AG04449 (cell line): ENCODE measurements at places on chromosomes 11 and 22.

- DNase-seq = no peak
Observed at GRCh38 chr11:94803491-94803890, 35.3 kb downstream of the AMOTL1 start.

GRCh38 chr11:102197670-102198139, 87.5 kb downstream of the YAP1 start:
- no peak for DNase-seq

DNA sequence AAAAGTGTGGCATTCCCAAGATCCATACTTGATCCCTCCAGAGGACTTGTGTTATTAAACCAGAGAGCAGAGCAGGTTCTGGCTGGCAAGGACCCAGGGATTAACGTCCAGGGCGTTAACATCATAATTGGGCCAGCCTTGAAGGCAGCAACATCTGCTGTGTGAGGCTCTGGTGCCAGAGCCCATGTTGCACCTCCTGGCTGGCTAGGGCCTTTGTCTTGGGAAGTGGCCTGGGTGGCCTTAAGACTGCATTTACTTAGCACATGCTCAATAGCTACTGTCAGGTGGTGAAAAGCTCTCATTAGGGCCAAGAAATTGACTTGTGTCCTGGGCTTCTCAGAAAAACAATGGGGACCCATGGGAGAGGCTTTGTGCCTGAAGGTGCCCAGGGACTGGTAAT, 66.6 kb downstream of the CACNG2 start:
- DNase-seq = no peak

GRCh38 chr11:59069087-59069486, 17.0 kb upstream of the GLYATL1B start:
- DNase-seq = no peak

GRCh38 chr22:42442748-42443147, 10.5 kb upstream of the NFAM1 start:
- DNase-seq = no peak

DNA sequence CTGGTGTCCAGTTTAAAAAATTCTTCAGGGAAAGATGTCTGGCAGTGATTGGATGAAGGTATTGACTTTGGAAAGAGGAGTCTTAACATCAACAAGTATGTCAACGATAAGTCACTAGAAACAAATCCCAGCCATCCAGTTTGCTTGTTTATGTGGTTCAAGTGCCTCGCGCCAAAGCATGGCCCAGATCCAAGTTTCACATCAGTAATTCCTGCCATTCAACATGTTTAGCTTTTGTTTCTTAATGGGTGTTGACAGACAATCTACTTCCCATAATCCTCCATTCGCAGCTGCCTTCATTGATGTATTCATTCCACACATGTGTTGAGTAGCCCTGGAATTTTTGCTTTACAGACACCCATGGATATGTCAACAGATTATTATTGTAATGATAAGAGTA, 77.8 kb downstream of the UBASH3B start:
- no peak for DNase-seq

DNA sequence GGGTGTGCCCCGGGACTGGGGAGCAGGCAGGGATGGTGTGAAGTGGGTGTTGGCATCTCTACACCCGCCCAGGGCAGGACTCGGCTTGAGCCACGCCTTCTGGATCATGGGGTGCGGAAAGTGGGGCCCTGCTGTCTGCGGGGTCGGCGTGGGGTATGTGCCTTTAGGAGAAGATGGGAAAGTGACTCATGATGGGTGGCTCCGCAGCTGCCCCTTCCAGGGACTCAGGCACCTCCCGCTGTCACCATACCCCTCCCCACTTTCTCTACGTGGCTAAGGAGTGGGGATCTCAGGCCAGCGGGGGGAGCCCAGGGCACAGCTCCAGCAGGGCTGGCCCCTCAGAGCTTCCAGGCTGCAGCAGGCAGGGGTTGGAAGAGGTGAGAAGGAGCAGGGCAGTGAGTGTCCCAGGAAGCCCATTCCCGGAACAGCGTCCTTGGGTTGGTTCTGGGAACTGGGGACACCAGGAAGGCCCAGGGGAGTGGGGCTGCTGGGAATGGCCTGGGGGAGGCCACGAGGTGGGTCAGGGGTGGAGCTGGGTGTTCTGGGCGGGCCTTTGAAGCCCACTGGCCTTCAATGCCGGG, 102.9 kb upstream of the FGF3 start:
- no peak for DNase-seq

DNA sequence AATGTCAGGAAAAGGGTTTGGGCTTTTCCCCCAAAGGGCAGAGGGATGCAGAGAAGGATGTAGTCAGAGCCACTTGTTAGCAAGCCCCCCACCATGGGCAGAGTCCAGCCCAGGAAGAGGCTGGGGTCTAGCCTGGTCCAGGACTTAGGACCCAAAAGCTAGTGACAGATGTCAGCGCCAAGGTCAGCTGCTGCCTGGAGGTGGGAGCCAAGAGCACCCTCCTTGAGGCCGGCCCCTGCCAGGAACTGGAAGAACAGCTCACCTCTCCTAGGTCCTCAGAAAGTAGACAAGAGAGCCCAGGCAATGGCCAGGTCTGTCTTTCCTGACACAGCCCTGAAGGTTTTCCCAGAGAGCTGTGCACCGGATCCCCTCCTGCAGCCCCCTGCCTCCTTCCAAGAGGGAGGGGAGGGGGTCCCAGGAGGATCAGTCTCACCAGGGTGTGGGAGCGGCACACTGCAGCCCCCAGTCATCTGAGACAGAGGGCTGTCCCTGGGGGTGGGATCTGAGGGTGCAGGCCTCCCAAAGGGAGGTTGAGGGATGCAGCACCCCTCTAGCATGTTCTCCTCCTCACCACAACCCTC, 14.6 kb upstream of the ARHGEF17 start:
- DNase-seq = no peak

- no peak for DNase-seq
Observed at GRCh38 chr22:43600265-43600664, 188.5 kb downstream of the MPPED1 start.

DNA sequence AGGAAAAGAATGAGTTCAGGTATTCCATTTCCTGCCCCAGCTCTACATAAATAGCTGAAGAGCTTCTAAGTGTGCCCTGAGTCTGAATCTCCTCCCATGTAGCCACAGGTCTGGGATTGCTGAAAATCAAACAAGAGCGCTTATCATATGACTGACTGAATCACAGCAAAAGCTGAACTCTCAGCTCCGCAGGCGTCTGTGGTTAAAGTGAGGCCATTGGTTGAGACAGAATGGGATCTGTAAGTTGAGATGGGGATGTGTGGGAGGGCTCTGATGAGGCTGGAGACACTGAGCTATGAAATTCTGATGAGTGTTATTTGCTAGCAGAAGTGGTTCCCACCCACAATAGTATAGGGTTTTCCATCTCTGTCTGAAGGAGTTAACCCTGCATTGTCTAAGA, 637.0 kb downstream of the OPCML start:
- DNase-seq = no peak

DNA sequence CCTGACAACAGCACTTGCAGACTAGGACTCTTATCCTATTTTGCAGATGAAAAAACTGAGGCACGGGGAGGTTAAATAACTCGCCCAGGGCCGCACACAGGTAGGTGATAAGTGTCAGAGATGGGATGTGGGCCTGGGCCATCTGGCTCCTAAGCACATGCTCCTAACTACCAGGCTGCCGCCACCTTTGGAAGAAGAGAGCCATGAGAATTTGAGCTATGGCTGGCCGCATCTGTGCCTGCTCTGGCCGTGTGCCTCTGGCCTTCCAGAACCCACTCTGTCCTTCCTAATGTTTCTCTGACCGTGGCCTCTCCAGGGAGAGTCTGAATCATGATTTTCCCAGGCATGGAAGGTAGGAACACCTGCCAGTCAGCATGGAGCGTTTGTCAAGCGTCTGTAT, 15.3 kb upstream of the IL2RB start:
- DNase-seq = no peak

- DNase-seq = no peak
Observed at GRCh38 chr22:45942787-45943493, 34.0 kb downstream of the WNT7B start.

DNA sequence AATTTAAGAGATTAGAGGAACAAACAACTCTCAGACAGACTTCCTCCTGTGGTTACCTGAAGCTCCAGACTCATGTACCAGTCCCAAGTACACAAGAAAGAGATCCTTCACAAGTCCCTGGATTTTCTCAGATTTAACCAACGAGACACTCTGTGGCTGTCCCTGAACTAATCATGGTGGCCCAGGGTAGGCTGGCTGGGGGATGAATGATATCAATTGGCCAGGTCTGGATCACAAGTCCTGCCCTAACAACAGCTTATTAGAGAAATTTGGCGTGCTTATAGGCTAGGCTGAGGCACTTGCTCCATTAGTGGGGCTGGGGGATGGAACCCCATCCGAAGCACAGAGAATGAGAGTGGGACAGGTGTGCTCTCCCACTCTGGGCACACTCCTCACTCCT, 22.1 kb downstream of the HEPHL1 start:
- no peak for DNase-seq

- no peak for DNase-seq
Observed at GRCh38 chr11:37770145-37770544, 1172.1 kb upstream of the RAG2 start.

DNA sequence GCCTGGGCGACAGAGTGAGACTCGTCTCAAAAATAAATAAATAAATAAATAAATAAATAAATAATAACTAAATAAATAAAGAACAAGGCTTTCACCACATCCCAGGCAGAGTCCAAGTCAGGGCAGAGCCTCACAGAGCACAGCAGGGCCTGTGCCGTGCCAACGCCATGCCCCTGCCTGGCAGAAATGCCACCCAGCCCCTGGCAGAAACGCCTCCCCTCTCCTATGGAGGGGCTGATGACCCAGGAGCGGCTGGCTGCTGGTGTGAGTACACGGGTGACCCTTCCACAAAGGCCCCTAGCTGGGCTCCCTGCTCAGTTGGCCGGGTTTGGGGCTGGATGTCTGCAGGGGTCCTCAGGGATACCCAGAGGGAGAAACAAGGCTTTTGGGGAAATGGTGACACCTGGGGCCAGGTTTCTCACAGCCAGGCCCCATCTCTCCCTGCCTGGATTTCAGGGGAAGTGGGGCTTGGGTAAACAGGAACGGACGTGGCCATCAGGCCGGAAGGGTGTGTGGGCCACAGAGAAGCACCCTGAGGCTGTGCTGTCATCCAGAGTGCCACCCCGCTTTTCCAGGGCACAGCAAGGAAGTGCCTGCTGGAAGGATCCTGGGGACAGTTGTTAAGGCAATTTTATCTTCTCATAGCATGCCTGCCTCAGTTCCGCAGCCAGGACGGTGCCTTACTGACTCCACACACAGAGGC, 5.1 kb downstream of the BID start:
- no peak for DNase-seq

DNA sequence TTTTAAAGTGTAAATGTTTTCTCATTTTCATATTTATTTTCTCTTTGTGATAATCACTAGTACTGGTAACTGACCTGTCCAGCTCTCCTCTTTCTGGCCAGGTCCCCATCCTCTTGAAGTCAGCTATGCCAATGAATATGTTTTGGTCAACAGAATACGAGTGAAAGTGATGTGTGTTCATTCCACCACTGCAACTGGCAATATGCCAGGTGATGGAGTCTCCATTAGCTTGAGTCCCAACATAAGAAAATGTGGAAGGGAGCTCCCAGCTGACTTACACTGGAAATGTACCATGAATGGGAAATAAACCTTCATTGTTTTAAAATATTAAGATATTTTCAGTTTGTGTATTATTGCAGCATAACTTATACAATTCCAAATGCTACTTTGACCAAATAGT, 75.8 kb downstream of the CCDC34 start:
- DNase-seq = no peak

DNA sequence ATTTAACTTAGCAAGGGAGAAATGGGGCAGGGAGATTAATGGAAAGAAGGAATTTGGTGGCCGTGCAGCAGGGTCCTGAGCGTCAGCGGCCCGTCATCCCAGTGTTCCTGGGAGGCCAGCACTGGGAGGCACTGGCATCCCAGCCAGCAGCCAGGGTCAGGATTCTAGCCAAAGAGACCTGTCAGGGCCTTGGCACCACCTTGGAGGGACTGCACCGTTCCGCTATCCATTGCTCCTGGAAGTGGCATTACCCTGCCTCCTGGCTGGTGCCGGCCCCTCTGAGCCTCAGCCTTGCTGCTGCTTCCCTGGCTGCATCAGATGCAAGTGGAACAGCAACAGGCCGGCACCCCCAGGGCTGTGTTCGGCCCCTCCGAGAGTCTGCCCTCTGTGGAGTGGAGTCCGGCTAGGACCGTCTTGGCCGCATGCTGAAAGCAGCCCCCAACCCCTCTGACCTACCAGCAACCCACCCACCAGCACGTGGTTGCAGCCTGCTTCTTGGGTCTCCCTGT, 30.1 kb downstream of the RASD2 start:
- DNase-seq = no peak

DNA sequence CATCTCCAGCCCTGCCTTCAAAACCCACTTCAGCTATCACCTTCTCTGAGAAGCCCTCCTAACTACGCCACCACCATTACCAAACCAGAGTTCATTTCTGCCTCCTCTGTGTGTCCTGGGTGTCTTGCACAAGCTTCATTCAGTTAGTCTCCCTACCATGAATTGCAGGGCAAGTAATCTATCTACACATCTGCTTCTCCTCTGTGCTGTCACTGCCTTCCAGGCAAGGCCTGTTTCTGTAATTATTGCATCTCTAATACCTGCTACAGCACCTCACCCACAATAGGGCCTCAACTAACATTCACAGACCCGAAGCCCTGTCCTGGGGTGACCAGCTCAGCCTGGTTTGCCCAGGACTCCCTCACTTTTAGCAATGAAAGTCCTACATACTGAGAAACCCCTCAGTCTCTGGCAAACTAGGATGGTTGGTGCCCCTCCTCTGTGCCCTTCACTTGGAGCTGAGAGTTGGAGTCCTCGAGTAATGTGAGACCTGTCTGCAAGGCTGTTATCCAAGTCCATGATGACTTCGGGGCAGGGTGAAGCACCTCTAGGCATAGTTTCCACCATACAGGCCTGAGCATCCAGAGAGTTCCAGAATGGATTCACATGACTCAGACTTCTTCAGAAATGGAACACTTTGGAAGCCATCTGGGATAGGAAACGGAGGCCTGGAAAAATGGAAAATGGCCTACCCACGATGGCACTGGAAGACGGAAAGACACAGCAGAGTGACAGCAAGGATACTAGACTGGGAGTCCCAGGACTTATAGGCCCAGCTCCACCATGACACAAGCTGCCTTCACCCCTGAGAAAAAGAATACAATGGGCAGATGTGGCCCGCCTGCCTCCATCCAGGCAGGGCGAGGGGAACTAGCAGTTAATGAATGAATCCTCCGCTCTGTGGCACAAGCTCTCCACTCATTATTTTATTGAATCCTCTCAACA, 269.3 kb downstream of the BUD13 start:
- no peak for DNase-seq

GRCh38 chr11:32079553-32079952, 11.3 kb upstream of the RCN1 start:
- no peak for DNase-seq

GRCh38 chr11:130731401-130731800, 184.9 kb downstream of the SNX19 start:
- DNase-seq = no peak

DNA sequence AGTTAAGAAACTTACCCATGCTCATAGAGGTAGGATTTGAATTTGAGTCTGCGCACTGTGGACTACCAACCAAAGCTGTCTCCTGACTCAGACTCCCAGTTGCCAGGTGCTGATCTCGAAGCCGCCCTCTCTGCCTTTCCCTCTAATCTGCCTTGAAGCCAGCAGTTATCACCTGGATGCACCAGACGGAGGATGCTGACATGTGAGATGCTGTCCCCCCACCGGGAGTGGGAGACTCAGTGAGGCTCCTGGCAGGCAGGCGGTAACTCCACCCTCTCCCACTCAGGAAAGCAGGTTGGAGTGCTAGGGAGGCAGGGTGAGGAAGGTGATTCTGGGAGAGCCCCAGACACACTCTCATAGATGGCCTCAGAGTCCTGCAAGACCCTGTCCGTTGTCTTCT, 40.4 kb downstream of the KIAA1671 start:
- no peak for DNase-seq
